ENCODE measurements at places on chromosomes 2 and 18. TPM values are rescaled to one million over a fixed set of nuclear protein-coding genes. Genes with fewer than 3 reads are reported as not detected.

Gene TRABD2A
- total RNA-seq = 39.4 TPM

Gene SFXN5
- total RNA-seq = 9.1 TPM

Gene MARCO
- total RNA-seq = not detected

DNA sequence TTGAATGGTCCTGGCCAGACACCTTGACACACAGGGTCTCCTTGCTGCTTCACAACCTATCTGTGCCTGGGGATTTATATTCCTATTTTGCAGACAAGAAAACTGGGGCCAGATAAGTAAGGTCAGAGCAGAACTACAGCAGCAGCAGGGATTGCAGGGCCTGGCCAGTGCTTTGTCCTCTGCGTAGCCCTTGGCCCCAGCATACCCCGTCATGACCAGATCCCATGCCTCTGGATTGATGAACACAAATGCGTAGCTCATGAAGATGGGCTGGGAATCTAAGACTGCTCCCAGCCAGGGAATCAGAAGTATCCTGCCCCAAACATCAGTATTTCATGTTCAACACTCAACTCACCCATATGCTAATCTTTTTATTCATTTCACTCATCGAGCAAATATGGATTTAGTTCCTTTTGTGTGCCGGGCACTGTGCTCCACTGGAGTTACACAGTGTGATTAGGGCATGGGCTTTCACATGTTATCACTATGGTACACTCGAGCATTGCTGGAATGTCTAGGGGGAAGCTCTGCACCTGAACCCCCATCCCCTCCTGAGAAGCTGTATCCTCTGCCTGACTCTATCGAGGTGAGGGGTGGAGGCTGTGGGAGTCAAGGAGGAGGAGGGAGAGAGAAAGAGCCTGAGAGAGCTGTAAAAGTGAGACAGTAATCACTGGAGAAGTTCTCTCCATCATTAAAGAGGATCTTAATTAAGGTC, 143.3 kb downstream of the CYP26B1 start:
- H3K4me1 ChIP-seq = no peaks in the 10 kb centered on the region
- no peak for DNase-seq
- H3K4me3 ChIP-seq = no peak overlapping the region
- H3K27me3 ChIP-seq = no peaks in the 10 kb centered on the region
- no peaks in the 10 kb centered on the region for H3K36me3 ChIP-seq
- no peak overlapping the region for H3K27ac ChIP-seq

DNA sequence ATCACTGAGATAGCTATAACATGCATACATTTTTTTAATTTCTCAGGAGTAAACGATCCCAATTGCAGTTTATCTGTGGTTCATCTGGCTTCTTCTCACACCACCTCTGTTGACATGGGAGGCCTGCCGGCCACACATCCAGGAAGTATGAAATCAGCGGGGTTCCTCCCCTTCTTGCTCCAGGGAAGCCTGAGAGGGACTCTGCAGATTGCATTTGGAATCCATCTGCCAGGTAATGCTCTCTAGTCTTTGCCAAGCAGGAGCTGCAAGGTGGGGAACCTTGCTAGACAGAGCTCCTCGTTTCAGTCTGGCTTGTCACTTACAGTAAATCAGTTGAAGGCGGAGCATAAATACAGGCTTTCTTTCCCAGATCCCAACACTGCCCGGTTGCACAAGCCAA, 49.9 kb downstream of the SOX11 start:
- no peaks in the 10 kb centered on the region for H3K36me3 ChIP-seq
- H3K27me3 ChIP-seq = no peaks in the 10 kb centered on the region
- no peak overlapping the region for H3K27ac ChIP-seq
- no peak for DNase-seq
- H3K4me1 ChIP-seq = no peaks in the 10 kb centered on the region
- H3K4me3 ChIP-seq = no peak overlapping the region

GRCh38 chr2:5915881-5916310, 223.7 kb downstream of the SOX11 start:
- no peaks in the 10 kb centered on the region for H3K27me3 ChIP-seq
- no peaks in the 10 kb centered on the region for H3K4me1 ChIP-seq
- no peak overlapping the region for H3K4me3 ChIP-seq

- no peak overlapping the region for H3K27ac ChIP-seq
- no peak overlapping the region for H3K4me3 ChIP-seq
- no peaks in the 10 kb centered on the region for H3K27me3 ChIP-seq
- H3K4me1 ChIP-seq = peaks cover 78% of the 10 kb centered on the region
- no peak for DNase-seq
These were observed 59.1 kb downstream of the COA5 start for GRCh38 chr2:98548920-98549818.

DNA sequence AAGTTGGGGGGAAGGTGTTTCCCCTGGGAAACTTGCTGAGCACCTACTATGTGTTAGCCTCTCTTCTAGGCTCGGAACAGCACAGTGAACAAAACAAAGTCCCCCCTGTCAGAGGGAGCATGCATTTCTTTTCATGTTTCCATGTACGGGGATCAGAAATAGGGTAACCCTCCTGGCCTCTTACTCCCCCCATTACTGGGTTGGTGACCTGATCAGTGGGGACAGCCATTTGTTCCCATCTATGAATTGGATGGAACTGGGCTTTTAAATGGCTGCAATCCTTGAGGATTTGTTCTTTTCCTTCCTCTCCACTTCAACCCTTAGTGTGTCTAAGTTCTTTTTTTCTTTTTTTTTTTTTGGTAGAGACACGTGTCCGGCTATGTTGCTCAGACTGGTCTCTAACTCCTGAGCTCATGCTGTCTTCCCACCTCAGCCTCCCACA, 13.7 kb downstream of the NCL start:
- no peaks in the 10 kb centered on the region for H3K27me3 ChIP-seq
- H3K4me3 ChIP-seq = no peak overlapping the region
- no peaks in the 10 kb centered on the region for H3K4me1 ChIP-seq
- no peak for DNase-seq
- H3K27ac ChIP-seq = peak overlapping the region; percentile 36
- H3K36me3 ChIP-seq = peaks cover 4% of the 10 kb centered on the region

DNA sequence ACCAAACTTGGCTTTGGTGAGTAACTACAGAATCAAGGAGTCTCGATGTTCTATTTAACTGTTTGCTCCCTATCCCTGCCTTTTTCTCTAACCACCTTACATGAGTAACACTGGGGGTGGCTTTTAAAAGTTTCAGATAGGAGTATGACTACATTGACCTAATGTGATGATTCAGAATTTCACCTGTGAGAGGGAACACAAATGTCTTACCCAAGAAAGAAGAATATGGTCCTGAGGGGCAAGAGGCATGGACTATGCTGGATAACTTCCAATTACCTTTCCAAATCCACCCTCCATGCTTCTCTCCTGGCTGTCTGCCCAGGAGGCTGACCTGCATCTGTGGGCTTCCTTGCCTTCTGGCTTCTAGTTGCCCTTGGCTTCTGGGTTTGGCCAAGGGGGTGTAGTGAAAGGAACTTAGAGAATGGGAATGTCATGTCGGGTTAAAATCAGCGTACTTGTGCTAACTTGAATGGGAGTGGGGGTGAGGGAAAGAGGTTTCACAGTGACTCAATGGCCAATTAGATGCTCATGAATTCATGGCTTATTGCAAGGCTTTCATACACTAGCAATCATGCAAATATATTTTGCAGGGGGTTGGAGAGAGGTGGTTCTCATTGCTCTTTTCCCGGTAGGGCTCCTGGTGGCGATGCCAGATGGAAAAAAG, 5.3 kb upstream of the IL36G start:
- H3K4me1 ChIP-seq = peaks cover 12% of the 10 kb centered on the region
- H3K27me3 ChIP-seq = peaks cover 8% of the 10 kb centered on the region
- H3K27ac ChIP-seq = no peak overlapping the region
- no peaks in the 10 kb centered on the region for H3K36me3 ChIP-seq

DNA sequence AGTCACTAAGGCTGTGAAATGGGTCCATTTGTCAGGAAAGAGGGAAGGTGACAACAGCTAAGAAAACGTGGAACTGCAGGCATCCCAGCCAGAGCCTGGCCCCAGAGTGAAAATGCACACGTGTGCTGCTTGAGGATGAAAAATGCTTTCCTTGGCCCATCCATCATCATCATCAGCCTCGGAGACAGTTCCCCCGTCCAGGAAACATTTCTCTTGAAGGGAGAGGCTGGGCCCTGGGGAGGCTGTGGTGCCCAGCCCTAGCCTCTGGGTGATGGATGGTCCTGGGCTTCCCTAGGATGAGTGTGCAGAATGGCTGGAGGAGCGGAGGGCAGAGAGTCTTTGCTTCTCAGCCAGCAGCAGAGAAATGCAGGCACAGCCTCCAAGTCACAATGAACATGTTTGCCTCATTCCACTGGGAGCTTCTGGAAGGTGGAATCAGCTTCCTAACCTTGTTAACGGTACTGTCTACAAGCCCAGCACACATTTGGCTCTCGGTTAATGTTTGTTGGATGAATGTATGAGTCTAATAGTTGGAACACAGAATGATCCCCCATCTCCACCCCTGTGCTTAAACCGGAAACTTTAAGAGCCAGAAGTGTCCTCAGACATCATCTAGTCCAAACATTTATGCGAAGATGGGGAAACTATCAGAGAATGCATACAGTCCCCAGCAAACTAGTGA, 164.0 kb downstream of the RDH14 start:
- peaks cover 17% of the 10 kb centered on the region for H3K27me3 ChIP-seq
- no peak overlapping the region for H3K27ac ChIP-seq
- H3K4me3 ChIP-seq = no peak overlapping the region
- DNase-seq = no peak
- H3K4me1 ChIP-seq = no peaks in the 10 kb centered on the region

DNA sequence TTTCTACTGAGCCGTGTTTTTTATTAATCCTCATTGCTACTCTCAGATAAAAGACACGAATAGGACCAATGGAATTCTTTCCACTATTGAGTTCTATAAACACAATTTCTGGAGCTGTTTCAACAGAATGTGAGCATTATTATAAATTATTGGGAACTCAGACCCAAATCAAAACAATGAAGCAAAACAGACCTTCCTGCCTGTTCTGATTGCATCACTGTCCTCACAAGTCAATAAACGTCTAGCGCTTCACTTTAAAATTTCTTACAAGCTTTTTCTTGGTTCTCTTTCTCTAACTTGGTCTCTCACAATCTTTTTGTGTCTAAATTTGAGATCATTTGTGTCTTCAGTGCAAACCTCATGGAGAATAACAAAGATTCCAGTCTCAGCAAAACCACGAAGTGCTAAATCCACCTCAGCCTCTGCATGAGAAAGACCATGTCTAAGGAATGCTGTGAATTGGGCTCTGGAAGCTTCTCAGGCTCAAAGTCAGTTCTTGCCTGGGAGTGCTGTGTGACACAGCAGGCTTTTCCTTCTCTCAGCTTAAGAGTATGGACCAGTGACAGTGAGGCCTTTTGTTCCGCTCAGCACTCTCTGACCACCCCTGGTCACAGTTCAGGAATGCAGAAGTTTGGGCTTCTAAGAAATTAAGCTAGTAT, 22.8 kb downstream of the ARHGAP28 start:
- no peak for DNase-seq
- no peaks in the 10 kb centered on the region for H3K4me1 ChIP-seq
- H3K4me3 ChIP-seq = no peak overlapping the region
- H3K27me3 ChIP-seq = no peaks in the 10 kb centered on the region

DNA sequence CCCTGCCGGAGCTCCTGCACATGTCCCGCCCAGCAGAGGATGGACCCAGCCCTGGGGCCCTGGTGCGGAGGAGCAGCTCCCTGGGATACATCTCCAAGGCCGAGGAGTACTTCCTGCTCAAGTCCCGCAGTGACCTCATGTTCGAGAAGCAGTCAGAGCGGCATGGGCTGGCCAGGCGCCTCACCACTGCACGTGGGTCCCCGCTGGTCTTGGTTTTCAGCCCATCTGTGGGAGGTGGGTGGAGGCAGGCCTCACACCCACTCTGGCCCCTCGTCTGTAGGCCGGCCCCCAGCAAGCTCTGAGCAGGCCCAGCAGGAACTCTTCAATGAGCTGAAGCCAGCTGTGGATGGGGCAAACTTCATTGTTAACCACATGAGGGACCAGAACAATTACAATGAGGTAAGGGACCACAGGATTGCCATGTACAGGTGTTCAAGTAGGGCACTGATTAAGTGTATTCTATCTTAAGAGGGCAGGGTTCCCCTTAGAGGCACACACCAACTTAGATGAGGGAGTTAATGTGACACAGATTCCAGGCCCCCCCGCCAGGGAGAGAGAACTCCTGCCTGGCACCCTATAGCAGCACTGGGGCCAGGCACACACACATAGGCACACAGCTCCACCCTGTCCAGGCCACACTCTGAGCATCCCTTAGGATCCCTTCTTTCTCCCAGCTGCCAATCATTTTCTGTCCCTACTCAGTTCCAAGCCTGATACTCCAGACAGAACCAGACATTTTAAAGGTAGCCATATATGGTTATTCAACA, 5.4 kb upstream of the CHRNG start:
- DNase-seq = no peak
- peaks cover 6% of the 10 kb centered on the region for H3K4me1 ChIP-seq
- H3K4me3 ChIP-seq = no peak overlapping the region
- no peaks in the 10 kb centered on the region for H3K36me3 ChIP-seq
- H3K27me3 ChIP-seq = peaks cover 27% of the 10 kb centered on the region

GRCh38 chr2:160482673-160483072, 10.9 kb downstream of the RBMS1 start:
- H3K27ac ChIP-seq = peak overlapping the region; percentile 86
- no peaks in the 10 kb centered on the region for H3K27me3 ChIP-seq
- peaks cover 89% of the 10 kb centered on the region for H3K4me1 ChIP-seq
- peak overlapping the region; percentile 58 for H3K4me3 ChIP-seq
- no peak for DNase-seq
- peaks cover 2% of the 10 kb centered on the region for H3K36me3 ChIP-seq

DNA sequence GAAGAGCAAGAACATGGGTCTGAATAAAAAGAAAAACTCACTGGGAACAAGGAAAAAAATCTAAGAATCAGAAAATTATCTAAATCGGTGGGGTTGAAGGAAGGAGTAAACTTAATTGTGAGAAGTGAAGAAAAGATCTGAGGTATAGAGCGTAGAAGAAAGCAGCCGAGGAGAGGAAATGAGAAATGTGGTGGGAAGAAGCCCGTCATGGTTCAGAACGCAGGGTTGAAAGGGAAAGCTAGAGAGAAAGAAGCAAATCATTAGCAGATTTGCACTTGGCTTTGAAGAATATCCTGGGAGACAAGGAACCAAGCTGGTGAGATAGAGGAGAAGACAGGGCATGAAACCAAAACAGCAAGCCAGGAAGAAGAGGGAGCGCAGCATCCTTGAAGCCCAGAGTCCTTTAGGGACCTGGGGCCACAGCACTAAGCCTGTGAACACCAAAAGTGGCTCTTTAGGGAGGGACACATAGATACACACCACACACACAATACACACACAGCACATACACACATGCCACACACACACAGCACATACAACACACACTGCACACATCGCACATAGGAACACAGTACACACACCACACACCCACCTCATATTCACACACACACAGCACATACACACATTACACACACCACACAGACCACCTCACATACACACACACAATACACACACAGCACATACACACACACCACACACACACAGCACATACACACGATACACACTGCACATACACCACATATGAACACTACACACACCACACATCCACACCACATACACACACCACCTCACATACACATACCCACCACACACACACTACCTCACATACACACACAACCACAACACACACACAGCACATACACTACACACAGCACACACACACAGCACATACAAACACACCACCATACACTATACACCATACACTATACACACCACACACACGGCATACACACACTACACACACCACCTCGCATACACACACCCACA, 274.6 kb downstream of the ETAA1 start:
- H3K27me3 ChIP-seq = no peaks in the 10 kb centered on the region
- H3K4me1 ChIP-seq = no peaks in the 10 kb centered on the region
- DNase-seq = no peak
- no peaks in the 10 kb centered on the region for H3K36me3 ChIP-seq
- H3K4me3 ChIP-seq = no peak overlapping the region
